ENCODE measurements at places on chromosomes 6 and 20.

GRCh38 chr6:132287101-132287500 lies 114.2 kb downstream of the MOXD1 start:
- DNase-seq: no peak

- no peak for DNase-seq
These were observed 29.1 kb downstream of the WRNIP1 start for GRCh38 chr6:2794171-2794730.

DNA sequence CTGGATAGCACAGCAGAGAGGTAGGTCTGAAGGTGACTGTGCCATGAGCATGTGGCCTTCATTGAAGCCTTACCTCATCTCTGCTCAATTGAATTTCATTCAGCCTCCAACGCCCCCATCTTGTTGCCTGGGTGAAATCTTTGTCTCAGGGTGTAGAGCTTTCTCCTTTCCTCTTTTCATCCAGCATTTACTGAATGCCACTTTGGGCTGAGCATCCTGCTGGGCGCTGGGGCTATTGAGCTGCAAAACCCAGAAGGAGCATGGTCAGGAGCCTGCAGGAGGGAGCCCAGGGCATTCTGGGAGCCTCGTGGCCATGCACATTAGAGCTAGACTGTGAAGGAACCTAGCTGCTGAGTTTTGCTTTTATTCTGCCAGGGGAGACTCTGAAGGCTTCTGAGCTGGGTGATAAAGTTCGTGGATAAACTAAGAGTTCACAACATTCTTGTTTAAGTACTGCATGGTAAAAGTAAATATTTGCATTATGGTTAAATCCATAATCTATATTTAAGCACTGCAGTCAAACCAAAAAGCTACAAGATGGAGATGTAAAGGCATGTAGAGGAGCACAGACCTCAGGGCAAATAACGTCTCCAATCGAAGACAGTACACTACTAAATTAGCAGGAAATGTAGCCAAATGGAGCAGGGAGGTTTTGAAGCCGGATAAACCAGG lies 13.2 kb upstream of the ASXL1 start:
- no peak for DNase-seq

- no peak for DNase-seq
These were observed 2.4 kb downstream of the BAK1 start for GRCh38 chr6:33577718-33578117.

DNA sequence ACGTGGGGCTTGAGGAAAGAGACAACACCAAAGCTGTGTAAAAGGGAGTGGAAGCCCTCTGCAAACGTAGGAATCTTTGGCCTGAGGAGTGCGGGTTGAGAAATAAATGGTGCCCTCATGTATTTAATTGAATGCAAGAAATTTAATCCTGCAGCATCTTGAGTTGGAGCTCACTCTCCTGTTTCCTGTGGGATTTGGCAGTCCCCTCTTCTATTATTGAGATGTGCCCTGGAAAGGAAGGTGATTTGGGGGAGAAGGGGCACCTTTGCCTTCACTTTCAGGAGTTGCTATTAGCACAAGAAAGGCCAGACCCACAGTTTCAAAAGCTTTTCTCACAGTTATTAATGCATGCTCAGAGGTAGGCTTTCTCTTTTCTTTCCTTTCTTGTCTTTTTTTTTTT lies 201.4 kb upstream of the HDDC2 start:
- no peak for DNase-seq

DNA sequence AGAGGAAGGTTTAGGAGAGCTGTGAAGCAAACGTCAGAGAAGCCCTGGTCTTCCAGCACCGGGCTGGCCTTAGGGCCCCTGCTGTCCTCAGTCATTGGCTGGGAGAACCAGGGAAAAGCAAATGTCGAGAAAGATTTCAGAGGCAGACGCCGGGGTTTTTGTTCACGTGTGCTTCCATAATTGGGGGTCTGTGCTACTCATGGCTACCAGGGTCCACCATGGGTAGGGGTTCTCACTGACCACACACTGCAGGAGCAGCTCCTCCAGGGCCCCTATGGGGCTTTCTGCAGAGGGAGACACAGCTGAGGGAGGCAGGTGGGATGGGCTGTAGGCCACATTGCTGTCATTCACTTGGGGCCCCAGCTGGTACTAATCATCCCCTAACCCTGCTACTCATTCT lies 291.8 kb upstream of the FOXQ1 start:
- no peak for DNase-seq

- no peak for DNase-seq
These were observed 77.2 kb downstream of the GPR6 start for GRCh38 chr6:110055387-110055735.

DNA sequence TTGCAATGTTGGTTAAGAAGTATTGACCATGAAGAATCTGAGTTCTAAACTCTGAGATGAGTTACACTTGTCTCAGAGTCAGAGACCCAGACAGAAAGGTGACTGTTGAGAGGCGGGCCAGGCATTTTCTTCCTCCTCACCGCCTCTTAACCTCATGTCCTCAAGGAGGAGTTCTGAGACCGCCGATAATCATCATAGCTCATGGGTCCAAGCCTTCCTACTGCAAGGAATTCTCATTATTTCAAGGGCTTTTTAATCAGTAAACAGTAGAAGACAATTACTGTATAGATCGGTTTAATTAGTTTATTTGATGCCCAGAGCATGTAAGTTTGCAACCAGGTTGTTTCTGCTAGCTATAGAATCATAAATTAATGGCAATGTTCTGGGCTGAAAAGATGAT lies 382.4 kb upstream of the MMS22L start:
- no peak for DNase-seq

DNA sequence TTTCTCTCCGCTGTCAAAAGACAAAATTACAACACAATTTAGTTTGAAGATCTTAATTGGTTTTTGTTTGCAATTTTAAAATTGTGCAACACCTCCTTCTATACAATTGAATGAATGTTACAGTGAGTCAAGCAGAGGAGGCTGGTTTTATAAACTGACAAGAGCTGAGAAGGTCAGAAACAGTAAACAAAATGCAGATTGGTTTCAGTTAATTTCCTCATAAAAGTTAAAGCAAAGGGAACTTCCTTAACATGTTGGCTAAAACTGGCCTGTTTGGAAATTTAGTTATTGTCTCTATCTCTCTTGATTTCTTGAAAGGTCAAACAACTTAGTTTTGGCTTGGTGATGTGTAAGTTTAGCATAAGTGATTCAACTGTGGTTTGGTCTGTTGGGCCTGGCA lies 22.2 kb downstream of the KHDC1L start:
- DNase-seq: no peak

DNA sequence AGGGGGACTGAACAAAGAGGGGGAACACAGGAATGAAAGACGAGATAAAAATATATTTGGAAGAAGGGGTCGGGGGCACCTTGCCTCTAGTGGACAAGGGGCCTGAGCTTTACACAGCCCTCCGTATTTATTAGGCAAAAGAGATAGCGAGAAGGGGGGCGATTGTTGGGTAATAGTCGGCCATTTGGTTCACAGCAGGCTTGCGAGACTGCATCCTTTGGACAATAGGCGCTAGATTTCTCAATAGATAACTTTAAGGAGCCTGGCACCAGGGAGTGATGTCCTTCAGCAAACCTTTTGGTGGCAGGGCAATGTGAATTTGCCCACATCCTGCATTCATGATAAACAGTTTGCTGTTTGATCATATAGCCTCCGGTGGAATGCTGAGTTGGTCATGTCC lies 3.0 kb upstream of the NANP start:
- no peak for DNase-seq

- DNase-seq: no peak
These were observed 7.1 kb downstream of the RPS6KA2 start for GRCh38 chr6:166619912-166620311.

DNA sequence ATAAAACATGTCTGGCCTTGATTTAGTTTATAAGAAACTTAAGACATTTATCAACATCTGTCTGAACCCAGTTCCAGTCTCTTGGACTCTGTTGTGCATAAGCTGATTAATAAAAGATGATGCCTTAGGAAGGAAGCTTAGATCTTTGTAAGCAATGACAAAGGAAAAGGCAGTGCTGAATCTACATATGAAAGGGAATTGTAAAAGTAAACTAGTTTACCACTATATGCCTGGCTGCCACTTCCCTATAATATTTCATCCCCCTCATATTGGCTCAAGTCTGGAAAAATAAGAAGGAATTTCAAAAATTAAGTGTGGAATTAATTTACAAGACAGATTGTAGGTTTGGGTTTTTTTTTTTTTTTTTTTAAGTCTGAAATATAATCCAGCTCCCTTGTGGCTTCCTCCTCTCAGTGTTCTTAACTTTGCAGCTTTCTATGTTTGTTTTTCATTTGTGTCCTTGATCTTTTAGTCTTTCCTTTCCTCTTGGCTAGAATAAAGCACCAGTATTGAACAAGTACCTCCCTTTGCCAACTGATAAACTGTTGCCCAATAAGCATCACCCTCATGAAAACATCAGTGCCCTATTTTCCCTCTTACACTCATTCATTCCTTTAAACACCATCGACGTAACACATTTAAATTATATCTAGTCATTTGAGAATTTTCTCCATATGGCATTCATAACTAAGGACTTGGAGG lies 146.7 kb upstream of the TBX18 start:
- no peak for DNase-seq

DNA sequence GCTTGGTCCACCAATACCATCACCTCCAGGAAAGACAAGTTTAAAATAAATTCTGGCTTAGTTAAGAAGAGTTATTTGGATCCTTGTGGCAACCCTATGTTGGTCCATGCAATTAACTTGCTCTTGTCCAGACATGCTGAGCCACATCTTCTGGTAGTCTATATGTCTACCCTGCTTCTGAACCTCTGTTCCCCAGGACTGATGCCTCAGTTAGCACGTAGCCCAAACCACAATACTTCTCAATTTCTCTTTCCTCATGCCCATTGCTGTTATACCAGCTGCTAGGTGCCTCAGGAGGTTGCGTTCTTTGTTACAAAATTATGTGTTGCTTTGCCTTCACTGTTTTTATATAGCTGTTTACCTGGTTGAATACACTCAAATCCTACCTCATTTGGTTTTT lies 116.4 kb upstream of the KCNQ5 start:
- DNase-seq: no peak
